ENCODE measurements at places on chromosomes 5 and 9.

DNA sequence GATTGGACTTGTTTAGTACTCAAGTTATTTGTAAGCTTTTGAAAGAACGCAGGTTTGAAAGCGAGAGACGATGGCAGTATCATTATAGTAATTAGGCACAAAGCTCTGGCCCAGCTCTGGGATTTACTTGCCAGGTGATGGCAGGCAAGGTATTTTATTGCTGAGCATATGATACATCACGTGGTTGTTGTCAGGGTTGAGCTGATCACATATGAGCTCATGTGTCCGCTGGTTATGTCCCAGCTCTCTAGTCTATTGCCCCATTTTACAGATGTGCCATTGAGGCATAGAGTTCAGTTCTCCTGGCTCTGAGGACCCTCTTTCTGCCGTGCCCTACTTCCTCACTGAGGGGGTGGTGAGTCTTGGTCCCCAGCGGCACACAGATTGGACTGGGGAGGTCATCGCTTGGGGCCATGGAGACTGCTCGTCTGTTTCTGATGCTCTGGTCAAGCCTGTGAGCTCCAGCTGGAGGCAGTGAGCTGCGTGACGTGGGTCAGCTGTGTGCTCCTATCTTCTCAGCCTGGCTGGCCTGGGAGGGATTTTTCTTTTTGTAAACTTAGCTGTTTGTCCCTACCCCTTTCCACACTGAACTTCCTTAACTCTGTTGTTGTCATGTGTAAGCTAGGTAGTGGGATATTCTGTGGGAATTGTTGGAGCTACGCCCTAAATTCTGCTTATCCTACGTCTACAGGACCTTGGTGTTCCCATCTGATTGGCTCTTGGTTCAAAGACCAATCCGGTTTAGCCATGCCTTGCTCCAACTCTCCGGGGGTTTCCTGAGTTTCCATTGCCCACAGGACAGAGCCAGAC, 2.2 kb downstream of the NXNL2 start:
- no peak for DNase-seq

GRCh38 chr5:38922199-38922598, 76.4 kb downstream of the OSMR start:
- DNase-seq, result peak; percentile 12

- no peak for DNase-seq
These were observed 163.9 kb downstream of the PIK3R1 start for GRCh38 chr5:68379275-68380036.

GRCh38 chr5:54573812-54574489, 56.4 kb downstream of the SNX18 start:
- no peak for DNase-seq

GRCh38 chr9:90546200-90546599, 96.4 kb downstream of the DIRAS2 start:
- no peak for DNase-seq

DNA sequence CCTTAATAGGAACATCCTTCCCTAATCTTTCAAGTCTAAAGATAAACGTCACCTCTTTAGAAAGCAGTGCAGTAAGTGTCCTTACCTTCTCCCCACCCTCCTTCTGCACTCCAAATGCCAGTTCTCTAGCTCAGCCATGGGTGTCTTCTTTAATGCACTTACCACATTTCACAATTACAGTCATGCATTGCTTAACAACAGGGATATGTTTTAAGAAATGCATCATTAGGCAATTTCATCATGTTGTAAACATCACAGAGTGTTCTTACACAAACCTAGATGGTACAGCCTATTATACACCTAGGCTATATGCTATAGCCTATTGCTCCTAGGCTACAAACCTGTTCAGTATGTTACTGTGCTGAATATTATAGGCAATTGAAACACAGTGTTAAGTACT, 91.2 kb downstream of the RFX3 start:
- DNase-seq, result no peak

- no peak for DNase-seq
These were observed 67.8 kb upstream of the KLF4 start for GRCh38 chr9:107557236-107557990.

- no peak for DNase-seq
These were observed 58.4 kb upstream of the SHC3 start for GRCh38 chr9:89236955-89237573.
